CD8-positive, alpha-beta memory T cell (primary cell): ENCODE measurements at places on chromosomes 1 and 21. TPM values are rescaled to one million over a fixed set of nuclear protein-coding genes. Genes with fewer than 3 reads are reported as not detected.

DNA sequence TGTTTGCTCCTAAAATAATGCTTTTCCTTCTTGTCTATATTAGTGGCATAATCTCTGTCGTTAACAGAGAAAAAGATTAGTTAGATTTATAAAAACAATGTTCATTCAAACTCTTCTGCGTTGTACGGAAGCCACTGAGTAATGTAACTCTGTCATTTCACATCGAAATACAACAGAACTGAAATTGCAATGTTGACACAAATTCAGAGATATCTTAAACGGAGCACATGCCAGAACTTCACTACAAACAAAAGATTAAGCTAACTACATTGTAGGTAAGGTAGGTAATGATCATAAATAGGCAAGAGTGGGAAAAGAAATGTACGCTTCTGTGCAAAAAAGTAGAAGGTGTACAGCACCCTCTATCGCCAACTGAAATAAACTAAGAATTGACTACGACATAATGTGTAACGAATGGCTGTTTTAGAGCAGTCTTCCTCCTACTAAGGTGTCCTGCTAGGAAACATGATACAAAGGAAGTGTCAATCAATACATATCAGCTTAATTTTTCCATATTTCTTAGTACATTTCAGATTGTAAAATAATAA, 56.6 kb downstream of the PCNX2 start:
- no peak for DNase-seq

Gene CRP
- not detected for total RNA-seq

GRCh38 chr1:27574001-27574781, 29.8 kb downstream of the AHDC1 start:
- no peak for DNase-seq

DNA sequence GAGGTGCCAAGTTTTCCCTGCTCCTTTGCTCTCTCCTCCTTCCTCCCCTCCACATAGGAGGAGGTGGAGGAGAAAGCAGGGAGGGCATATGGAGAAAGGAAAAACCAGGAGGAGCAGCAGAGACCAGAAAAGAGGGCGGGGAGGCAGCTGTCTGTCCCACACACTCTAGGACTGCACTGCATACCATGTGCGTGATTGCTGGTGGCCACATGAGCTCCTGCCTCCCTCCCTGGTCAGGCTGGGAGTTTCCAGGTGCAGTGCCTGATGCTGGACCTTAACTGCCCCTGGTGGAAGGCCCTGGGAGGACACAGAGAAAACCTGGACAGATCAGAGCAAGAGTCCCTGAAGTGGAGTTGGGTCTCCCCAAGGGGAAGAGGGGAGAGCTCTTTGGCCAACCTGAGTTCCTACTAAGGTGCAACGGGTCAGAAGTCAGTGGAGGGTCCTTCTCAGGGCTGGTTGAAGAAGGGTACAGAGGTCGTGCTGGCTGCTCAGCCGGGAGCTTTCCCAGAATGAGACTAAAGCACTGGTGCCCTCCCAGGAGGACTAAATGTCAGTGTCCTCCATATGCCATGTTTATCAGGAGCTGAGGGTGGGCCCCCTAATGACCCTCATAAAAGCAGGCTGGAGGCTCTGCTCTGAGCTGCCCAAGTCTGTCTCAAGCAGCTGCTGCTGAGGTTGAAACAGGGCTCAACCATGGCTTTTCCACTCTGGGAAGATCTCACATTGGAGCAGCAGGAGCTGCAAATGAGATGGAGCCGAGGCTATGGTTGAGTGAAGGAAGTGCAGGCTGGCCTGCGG, 3.5 kb upstream of the LGR6 start:
- DNase-seq, result no peak

Gene OR6K3
- total RNA-seq, result not detected

DNA sequence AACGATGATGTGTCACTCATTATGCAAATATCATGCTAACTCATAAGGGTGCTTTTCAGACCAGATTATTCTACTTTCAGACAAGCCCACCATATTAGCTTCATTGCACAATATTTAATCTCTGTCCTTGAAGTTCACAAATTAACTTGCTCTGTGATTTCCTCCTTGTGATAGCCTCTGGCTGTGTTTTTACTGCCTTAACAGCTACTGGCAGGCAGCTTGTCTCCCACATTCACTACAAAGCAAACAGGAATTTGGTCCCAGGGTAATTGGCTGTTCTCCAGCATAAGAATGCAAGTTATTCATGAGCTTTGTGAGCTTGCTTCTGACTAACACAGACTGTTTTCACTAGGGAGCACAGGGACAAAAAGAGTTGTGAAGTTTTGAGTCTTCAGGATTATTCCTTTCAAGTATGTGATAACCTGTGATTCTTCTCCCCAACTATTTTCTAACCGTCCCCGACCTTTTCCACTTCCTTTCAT, 87.9 kb upstream of the HMCN1 start:
- no peak for DNase-seq

DNA sequence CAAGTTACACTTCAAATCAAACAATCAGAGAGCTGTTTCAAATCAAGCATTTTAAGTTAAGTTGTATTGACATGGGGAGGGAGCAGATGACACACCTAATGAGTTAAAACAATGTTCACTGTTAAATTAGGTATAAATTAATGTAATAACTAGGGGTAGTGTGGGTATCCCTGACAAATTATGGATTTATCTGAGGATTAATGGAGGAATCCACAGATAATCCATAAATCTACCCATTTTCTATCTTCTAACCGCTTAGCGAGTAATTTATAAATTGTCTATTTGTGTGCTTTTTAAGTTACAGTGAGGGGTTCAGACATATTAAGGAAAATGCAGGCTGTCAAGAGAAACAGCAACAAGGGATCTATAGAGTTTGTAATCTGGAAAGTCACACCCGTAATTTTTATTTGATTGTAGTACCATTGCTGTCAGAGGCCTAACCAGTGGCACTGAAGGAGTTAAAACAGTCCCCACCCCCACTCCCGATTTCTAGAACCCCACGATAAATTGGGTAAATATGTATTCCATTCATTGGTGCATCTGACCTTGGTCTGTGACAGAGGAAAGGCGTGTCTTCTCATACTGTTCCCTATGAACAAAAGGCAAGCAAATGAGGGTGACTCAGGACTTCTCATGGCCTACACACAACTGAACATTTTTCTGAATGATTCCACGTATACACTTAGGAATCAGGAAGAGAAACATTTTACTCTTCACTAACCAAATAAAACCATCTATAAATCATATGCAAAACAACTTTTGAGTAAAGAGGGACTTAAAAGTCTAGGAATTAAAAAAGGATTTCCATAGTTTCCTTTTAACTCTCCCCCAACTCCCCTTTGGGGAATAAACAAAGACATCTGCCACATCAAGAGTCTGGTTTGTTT, 7.4 kb downstream of the IRF2BP2 start:
- no peak for DNase-seq

DNA sequence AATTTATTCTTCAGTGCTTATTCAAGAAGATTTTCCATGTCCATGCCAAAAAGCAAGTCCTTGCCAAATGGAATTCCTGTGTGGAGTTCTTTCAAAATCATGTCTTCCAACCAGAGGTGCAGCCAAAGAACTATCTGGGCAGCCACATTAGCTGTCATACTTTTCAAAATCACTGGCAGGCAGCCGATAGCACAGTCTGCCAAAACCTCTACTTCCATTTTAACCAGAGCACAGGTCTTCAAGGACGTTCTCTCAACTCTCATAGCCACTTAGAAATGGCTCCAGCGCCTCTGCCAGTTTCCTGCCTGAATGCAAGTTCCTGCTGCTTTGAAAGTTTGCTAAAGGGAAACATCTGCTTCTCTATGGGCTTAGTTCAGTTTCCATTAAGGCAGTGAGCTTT, 975.7 kb upstream of the ADGRL4 start:
- DNase-seq, result no peak

Gene AMY2B
- total RNA-seq, result 6.5 TPM

Gene CRYBG2
- 0.85 TPM for total RNA-seq

- no peak for DNase-seq
These were observed 4.0 kb upstream of the CD46 start for GRCh38 chr1:207747627-207748492.

DNA sequence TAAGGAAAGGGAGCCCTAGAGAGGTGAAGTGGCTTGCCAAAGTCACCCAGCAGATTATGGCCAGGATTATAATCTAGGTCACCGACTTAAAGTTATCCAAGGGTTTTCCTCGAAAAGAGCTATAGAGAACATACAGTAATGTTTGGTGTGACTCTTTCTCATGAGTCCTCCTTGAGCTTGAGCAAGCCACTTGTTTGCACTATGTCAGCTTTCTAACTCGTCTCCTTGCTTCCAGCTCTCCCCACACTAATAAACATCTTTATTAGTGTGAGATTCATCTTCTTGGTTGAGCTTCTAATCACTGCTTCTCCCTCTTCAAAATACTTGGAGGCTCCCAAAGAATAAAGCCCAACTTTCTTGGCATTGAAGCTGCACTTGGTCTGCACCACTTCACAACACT, 390.0 kb upstream of the USP24 start:
- no peak for DNase-seq

DNA sequence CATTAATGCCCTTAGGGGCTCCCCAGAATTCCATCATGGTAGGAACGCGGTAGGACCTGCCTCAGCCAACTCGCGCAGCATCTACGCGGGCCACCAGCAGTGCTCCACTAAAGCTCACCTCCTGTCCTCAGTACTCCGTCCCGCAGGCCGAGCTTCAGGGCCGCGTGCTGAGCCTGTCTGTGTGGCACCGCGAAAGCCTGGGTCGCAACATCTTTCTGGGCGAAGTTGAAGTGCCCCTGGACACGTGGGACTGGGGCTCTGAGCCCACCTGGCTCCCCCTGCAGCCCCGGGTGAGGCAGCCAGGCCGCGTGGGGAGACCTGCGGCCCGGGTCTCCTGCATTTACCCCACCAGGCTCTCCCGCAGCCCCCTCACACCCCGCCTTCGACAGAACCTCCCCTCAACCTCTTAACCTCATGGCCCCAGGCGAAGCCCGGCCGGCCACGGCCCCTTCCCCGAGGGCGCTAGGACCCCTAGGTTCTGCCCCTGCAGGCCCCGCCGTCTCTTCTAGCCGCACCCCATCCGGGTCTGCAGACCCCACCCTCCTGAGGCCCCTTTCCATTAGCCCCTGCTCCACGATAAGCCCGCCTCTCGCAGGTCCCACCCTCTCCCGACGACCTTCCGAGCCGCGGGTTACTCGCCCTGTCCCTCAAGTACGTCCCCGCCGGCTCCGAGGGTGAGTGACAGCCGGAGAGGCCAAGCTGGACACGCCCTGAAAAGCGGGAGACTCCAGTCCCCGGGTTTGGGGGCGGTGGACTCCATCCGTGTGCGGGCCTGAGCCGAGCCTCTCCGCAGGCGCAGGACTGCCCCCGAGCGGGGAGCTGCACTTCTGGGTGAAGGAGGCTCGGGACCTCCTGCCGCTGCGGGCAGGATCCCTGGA, 9.1 kb downstream of the SYTL1 start:
- DNase-seq, result no peak

- DNase-seq, result no peak
These were observed 12.8 kb downstream of the CASQ2 start for GRCh38 chr1:115755456-115756370.

- DNase-seq, result peak; percentile 90
These were observed 826 bp downstream of the LAPTM5 start for GRCh38 chr1:30756545-30757351.

DNA sequence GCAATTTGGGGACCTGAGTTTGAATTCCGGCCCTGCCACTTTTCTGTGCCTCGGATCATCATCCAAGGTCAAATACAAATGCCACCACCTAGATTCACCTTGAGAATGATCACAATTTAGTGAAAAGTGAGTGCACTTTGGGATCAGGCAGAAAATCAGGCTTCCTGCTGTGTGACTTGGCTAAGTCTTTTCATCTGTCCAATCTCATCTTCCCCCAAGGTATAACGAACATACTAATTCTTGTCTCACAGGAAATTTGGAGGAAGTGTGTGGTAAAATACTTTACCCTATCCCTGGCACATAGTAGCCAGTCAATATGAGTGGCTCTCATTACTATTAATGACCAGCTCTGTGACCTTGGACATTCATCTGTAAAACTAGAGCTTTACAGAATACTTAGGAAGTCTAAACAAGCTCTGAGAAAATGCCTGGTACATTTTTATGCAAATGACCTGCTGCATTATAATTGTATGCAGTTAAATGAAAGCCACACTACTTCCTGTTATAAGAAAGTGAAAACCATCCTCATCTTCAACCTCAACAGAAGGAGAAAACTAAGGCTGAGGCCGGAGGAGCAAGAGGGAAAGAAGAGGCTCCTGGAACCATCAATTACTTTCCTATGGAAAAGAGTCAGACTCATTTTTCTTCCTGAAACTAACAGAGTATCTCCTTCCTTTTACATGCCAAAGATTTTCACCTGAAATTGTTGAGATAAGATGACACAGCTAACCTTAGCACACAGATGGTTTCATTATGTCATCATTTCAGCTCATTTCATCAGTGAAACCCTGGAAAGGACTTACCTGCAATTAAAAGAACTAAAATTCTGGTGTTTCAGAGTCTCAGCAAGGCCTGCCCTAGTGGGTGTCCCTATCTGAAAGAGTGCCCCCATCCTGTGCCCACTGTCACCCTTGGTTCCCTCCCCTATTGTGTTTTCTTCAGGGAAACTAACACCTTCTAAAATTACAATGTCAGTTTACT, 32.6 kb upstream of the RGS8 start:
- no peak for DNase-seq

GRCh38 chr1:162385280-162385623, 3.7 kb downstream of the C1orf226 start:
- no peak for DNase-seq

Gene PLEKHN1
- total RNA-seq, result 3.5 TPM

DNA sequence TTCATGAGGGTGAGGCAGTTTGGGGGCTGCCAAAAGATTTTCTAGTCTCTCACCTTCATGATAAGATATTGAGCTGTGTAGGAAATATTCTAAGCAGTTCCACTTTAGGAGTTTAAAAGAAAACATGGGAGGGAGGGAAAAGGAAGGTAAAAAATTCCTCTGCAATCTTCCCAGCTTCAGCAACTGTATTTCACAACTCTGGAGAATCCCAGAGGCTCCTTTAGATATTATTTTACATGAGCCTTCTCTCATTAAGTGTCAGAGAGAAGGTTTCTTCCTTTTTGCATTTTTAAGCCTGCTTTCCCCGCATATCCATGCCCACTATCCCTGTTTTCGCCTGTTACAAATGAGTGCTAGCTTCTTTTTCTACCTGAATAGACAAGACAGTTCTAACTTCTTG, 289.4 kb downstream of the CHRM3 start:
- no peak for DNase-seq

Gene TMEM167B
- total RNA-seq, result 30.3 TPM

GRCh38 chr1:90948301-90948700, 73.5 kb downstream of the ZNF644 start:
- DNase-seq, result no peak

Gene NPL
- 9.3 TPM for total RNA-seq

GRCh38 chr1:54114001-54114400, 38.8 kb downstream of the CDCP2 start:
- no peak for DNase-seq

GRCh38 chr1:167467126-167467710, 51.1 kb downstream of the CD247 start:
- DNase-seq, result no peak

- DNase-seq, result no peak
These were observed 4.5 kb downstream of the PEF1 start for GRCh38 chr1:31640179-31640578.

DNA sequence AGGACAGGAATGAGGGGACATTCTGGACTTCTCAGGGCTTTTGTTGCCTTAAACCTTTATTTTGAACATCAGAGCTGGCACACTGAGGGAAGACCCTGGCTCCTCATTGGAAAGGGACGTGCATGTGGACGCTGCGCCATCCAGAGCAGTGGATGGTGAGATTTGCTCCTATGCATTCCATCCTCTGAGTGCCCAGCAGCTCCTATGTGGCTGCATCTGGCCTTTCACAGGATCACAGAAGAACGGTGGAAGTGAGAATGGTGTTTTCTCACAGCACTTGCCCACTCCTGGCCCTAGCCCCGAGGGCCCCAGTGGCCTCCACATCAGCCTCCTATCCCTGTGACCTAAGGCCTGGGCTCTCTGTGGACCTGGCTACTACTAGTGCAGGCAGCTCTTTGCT, 20.6 kb upstream of the CCDC190 start:
- no peak for DNase-seq
